ENCODE measurements at places on chromosomes 12 and 14.

DNA sequence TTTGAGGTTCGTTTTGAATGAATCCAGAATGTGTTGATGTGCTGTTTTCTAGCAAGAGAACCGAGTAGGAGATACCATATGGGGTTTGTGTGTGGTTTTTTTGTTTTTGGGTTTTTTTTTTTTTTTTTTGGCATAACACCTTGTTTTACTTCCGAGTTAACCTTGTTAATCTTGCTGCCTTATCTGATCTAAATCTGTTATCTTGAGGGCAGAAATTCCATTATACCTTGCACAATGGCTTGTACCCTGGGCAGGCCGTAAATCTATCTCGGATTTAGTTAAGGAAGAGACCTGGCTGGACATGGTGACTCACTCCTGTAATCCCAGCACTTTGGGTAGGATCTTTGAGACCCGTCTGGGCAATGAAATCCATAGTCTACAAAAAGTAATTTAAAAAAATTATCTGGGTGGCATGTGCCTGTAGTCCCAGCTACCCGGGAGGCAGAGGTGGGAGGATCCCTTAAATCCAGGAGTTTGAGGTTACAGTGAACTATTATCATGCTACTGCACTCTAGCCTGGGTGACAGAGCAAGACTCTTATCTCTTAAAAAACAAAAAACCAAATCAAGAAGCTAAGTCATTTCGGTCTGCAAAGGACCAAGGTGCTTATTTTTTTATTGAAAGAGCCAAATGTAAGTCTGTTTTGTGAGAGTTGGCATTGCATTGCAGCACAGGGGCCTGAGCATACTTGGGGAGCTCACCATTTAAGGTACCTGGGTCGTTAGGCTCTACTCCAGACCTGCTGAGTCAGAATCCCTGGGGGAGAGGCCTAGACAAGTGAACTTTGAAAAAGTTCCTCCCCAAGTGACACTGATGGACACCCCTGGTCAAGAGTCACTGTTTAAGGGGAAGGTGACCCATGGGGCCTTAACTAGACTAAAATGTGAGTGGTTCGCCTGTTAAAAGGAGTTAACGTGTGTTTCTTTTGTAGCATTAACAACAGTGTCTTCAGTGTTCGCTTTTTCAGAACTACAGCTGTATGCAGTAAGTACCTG, 6.7 kb downstream of the DLST start:
- DNase-seq, result no peak

DNA sequence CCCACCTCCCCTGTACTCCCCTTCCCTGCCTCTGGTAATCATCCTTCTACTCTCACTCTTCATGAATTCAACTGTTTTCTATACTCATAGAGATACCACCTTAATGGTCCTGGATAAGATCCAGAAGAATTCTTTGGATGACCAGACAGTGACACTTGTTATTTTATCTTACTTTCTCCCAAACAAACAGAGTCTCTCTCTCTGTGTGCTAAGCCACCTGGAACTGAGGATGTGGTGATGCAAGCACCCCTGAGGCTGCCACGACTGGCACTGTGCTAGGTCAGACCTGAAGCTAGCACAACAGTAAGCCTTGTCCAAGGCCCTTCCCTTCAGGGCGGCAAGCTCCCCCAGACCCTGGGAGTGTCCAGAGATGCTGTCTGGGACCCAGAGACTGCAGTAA, 250.2 kb downstream of the C12orf50 start:
- DNase-seq, result no peak

DNA sequence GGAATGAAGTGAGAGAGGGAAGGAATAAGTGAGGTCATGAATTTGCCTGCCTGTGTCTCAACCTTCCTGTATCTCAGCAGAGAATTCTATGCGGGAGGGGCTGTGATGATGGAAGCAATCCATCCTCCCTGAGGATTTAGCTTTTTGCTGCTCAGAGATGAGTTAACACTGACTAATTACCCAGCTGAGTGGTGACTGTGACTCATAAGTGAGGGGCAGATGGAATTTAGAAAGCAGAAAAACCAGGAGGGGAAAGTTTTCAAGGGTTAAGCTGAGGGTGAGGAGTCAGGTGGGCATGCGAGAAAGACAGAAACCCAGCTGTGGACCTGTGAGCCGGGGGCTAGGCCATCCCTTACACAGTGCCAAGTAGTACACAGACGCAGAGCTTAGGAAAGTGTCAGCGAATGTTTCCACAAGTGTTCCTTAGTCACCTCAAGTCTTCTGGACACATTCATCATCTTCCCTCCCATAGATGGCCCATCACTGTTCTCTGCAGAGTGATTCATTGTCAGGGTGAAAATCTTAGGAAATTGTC, 277.9 kb downstream of the IPO8 start:
- DNase-seq, result no peak

DNA sequence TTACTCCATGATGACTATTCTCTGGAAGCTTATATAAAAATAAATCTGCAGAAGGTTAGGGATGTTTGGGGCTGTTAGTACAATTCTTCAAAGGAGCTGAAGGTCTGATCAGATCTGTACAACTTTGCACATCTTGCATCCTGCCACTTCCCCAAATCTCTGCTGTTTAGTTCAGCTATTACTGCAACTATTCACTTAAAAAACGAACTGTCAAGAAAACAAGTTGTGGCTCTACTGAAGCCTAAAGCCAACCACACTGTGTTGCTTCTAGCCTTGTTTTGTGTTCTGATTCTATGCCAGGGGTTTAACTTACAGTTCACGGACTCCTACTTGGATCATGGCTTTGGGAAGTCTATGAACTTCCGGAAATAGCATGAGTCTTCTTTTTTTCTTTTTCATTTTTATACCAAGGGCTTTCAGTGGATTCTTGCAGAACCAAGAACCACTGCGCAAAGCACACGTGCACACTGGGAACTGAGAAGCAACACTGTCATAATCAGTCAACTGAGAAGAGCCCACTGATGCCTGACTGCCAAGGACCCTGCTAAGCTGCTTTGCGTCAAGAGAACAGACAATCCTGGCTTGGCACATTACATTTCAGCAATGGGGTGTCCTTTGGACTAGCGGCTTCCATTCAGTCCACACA, 66.3 kb upstream of the EEA1 start:
- no peak for DNase-seq

GRCh38 chr12:68242777-68243176, 10.6 kb downstream of the IL22 start:
- DNase-seq, result no peak
